Umbilical cord (tissue), 2 donors: ENCODE measurements at places on chromosomes 11 and 22. TPM values are rescaled to one million over a fixed set of nuclear protein-coding genes. Genes with fewer than 3 reads are reported as not detected.

Gene PRRG4
- total RNA-seq, result 6.0 TPM

Gene CNGA4
- not detected for total RNA-seq

Gene BBOX1
- 1.2 TPM for total RNA-seq

DNA sequence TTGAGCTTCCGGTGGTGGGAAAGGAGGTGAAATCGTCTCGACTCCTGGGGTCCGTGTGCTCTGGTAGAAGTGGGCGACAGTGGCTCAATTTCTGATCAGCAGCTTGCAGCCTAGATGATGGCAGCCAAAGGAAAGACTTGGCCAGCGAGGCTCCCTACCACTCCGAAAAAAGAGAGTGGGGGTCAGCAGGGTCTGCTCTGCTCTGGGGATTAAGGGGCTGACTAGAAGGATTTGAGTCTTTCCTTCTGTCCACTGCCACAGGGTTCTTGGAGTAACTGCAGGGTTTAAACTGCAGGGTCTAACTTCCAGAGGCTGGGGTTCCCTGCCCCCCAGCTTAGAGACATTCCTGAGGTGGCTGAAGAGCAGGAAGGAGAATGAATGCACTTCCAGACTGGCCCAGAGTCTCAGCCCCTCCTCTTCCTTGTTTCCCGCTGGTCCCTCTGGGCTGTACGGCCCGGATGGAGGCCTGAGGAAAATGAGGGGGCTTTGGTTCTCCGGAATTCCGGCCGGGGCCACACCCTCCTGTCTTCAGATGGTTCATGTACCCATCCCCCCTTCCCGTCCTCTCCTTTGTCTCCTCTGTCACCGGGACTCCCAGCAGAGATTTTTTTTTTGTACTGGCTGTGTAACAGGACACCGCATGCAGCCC, 907 bp downstream of the SERPINH1 start:
- DNase-seq, result peak; percentile 59

- DNase-seq, result no peak
Measured at GRCh38 chr11:18748766-18749365, 22.9 kb upstream of the IGSF22 start.

GRCh38 chr11:25899617-25900160, 432.2 kb upstream of the ANO3 start:
- DNase-seq, result peak; percentile 13

GRCh38 chr11:8041576-8041975, 39.4 kb upstream of the TUB start:
- no peak for DNase-seq

DNA sequence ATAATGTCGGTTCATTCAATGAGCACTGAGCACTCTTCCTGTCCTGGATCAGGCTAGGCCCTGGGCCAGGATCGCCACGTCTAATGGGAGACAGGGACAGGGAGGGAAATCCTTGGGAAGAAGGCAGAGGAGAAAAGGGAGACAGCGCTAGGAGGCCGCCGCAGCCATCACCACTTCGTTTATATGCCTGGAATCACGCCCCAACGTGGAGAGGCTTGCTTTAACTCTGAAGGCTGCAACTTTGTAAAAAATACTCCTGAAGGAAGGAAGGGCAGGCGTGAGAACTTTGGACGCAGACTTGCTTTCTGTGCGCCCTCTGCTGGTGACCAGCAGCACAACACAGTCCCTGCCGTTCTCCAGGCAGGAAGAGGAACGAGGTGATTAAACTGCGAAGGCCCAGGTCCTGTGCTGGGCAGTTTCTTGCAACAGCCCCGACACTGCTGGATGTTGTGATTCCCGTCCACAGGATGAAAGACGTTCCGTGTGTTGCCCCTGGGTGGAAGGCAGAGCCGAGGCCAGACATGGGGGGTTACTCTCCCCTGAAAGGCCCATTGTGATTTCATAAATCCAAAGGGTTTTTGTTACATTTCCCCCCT, 22.1 kb downstream of the RIBC2 start:
- peak; percentile 96 for DNase-seq
